DND-41 (cell line): ENCODE measurements at places on chromosomes 7 and 10.

GRCh38 chr10:114374053-114374791 lies 30.1 kb downstream of the AFAP1L2 start:
- no peak overlapping the region for H3K4me3 ChIP-seq
- H3K36me3 ChIP-seq = no peaks in the 10 kb centered on the region
- no peak overlapping the region for H3K27ac ChIP-seq
- H3K27me3 ChIP-seq = no peaks in the 10 kb centered on the region

- peaks cover 20% of the 10 kb centered on the region for H3K36me3 ChIP-seq
- peaks cover 24% of the 10 kb centered on the region for H3K4me1 ChIP-seq
- H3K27me3 ChIP-seq = no peaks in the 10 kb centered on the region
- no peak overlapping the region for H3K4me3 ChIP-seq
- no peak overlapping the region for H3K27ac ChIP-seq
Observed at GRCh38 chr10:5447611-5448071, 35.3 kb downstream of the NET1 start.

- no peak overlapping the region for H3K4me3 ChIP-seq
- DNase-seq = no peak
- H3K36me3 ChIP-seq = no peaks in the 10 kb centered on the region
- H3K4me1 ChIP-seq = no peaks in the 10 kb centered on the region
Observed at GRCh38 chr10:50336140-50336539, 84.8 kb upstream of the ASAH2 start.

DNA sequence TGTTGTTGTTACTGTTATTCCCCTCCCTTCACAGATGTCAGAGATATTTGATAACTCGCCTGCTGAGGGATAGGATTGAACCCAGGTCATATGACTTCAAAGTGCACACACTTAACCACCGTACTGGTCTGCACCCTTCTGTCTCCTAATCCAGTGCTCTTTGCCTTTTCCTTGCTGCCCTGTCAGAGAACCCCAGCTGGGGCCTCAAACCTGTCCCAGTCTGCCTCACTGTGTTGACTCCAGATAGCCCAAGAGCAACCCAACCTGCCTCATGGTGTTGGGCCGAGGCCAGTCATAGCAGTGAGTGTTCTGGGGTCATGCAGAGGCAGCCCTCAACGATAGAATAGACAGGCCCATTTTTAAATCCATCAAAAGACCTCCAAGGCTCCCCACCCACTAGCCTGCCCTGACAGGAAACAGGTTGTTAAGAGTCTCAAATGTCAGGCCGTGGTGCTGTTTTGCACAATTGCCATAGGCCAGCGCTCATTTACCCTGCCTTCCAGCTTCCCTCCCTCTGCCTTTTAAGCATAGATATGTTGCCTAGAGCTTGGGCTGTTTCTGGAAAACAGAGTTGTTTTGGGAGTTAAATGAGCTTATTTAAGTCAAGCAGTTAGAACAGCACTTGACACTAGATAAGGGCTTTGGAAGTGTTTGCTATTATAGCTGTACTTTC lies 37.0 kb upstream of the PDCD4 start:
- H3K36me3 ChIP-seq = no peaks in the 10 kb centered on the region
- no peak overlapping the region for H3K4me3 ChIP-seq
- peaks cover 4% of the 10 kb centered on the region for H3K27me3 ChIP-seq
- H3K27ac ChIP-seq = no peak overlapping the region
- peak; percentile 25 for DNase-seq

GRCh38 chr10:47181052-47181849 lies 118.7 kb upstream of the GDF10 start:
- H3K4me3 ChIP-seq = no peak overlapping the region
- no peaks in the 10 kb centered on the region for H3K27me3 ChIP-seq
- no peaks in the 10 kb centered on the region for H3K36me3 ChIP-seq
- no peak for DNase-seq
- H3K27ac ChIP-seq = no peak overlapping the region

- no peak overlapping the region for H3K27ac ChIP-seq
- no peak for DNase-seq
- no peaks in the 10 kb centered on the region for H3K27me3 ChIP-seq
- no peak overlapping the region for H3K4me3 ChIP-seq
Observed at GRCh38 chr10:80137031-80137862, 4.7 kb downstream of the PLAC9 start.

- H3K27ac ChIP-seq = no peak overlapping the region
- DNase-seq = no peak
- no peaks in the 10 kb centered on the region for H3K4me1 ChIP-seq
- no peak overlapping the region for H3K4me3 ChIP-seq
Observed at GRCh38 chr7:461453-462172, 58.0 kb downstream of the PDGFA start.

- no peak for DNase-seq
- no peaks in the 10 kb centered on the region for H3K36me3 ChIP-seq
- peaks cover 6% of the 10 kb centered on the region for H3K27me3 ChIP-seq
- no peak overlapping the region for H3K4me3 ChIP-seq
Observed at GRCh38 chr10:98916526-98917125, 319.0 kb downstream of the HPSE2 start.

DNA sequence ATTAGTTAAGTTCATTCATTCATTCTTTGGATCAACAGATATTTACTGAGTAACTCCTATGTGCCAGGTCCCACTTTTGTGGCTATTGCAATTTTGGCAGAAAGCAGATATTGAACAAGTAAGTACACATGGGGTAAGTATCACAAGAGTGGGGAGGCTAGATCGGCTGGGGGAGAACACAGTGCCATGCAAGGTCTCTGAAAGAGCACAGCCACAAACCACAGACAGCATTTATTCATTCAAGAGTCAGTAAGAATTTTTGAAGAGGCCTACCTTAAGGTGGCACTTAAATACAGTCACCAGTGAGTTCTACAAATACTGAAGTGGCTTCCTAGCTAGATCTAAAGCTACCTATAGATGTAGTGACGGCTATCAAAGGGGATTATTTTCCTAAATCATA lies 304.2 kb downstream of the RNLS start:
- no peaks in the 10 kb centered on the region for H3K36me3 ChIP-seq
- no peaks in the 10 kb centered on the region for H3K27me3 ChIP-seq
- H3K4me1 ChIP-seq = peaks cover 62% of the 10 kb centered on the region

DNA sequence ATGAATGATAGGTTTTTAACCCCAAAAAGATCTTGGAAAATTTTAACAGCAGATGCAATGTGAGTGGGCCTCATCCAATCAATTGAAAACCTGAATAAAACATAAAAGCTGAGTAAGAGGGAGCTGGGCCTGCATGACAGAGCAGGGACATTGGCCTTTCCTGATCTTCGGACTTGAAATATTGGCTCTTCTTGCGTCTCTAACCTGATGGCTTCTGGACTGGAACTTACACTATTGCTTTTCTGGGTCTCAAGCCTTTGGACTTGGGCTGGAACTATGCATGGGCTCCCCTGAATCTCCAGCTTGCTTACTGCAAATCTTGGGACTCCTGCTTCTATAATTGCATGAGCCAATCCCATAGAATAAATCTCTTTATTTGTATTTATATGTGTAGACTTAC lies 9.0 kb downstream of the A1CF start:
- DNase-seq = no peak
- H3K27ac ChIP-seq = no peak overlapping the region
- no peaks in the 10 kb centered on the region for H3K36me3 ChIP-seq
- no peaks in the 10 kb centered on the region for H3K4me1 ChIP-seq
- H3K4me3 ChIP-seq = no peak overlapping the region

- H3K4me3 ChIP-seq = no peak overlapping the region
- peak; percentile 20 for DNase-seq
- H3K27me3 ChIP-seq = peaks cover 72% of the 10 kb centered on the region
- no peaks in the 10 kb centered on the region for H3K36me3 ChIP-seq
- no peak overlapping the region for H3K27ac ChIP-seq
- peaks cover 32% of the 10 kb centered on the region for H3K4me1 ChIP-seq
Observed at GRCh38 chr10:21497177-21497807, 28.2 kb downstream of the SKIDA1 start.

- DNase-seq = no peak
- no peaks in the 10 kb centered on the region for H3K36me3 ChIP-seq
- H3K27me3 ChIP-seq = peaks cover 3% of the 10 kb centered on the region
- no peak overlapping the region for H3K4me3 ChIP-seq
- no peak overlapping the region for H3K27ac ChIP-seq
Observed at GRCh38 chr7:116969371-116969902, 16.1 kb downstream of the ST7 start.

GRCh38 chr7:85974176-85974575 lies 669.5 kb upstream of the GRM3 start:
- H3K27ac ChIP-seq = no peak overlapping the region
- DNase-seq = no peak
- no peak overlapping the region for H3K4me3 ChIP-seq

- H3K4me1 ChIP-seq = no peaks in the 10 kb centered on the region
- H3K36me3 ChIP-seq = no peaks in the 10 kb centered on the region
- DNase-seq = no peak
Observed at GRCh38 chr7:3068530-3068929, 24.9 kb upstream of the CARD11 start.

GRCh38 chr7:80637454-80637853 lies 988 bp upstream of the CD36 start:
- no peak overlapping the region for H3K4me3 ChIP-seq
- H3K4me1 ChIP-seq = no peaks in the 10 kb centered on the region
- no peak for DNase-seq
- H3K36me3 ChIP-seq = no peaks in the 10 kb centered on the region
- H3K27me3 ChIP-seq = no peaks in the 10 kb centered on the region

DNA sequence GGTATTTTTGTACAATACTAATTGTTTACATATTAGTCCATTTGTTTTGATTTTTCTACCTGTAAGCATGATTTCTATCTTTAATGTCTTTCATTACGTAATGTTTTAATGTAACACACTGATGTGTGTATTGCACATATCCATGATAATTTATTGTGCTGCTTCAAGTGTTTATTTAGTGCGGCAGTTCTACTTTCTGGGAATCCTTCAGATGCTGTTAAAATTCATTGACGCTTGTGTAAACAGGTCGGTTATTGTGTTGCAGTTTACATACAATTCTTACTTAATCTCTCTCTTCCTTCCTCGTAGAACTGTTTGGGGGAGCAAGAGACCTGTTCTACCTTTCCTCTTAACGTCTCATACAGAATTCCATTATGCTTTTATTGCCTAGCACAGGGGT lies 6.9 kb downstream of the TMEM60 start:
- no peak overlapping the region for H3K4me3 ChIP-seq
- peaks cover 20% of the 10 kb centered on the region; the same call in 1 of the 2 replicates for H3K36me3 ChIP-seq
- DNase-seq = no peak
- H3K27me3 ChIP-seq = no peaks in the 10 kb centered on the region
- H3K27ac ChIP-seq = no peak overlapping the region
- peaks cover 14% of the 10 kb centered on the region for H3K4me1 ChIP-seq

GRCh38 chr7:35026150-35026549 lies 11.1 kb downstream of the DPY19L1 start:
- H3K4me1 ChIP-seq = no peaks in the 10 kb centered on the region
- DNase-seq = no peak
- no peak overlapping the region for H3K27ac ChIP-seq

GRCh38 chr7:103540338-103540737 lies 94.3 kb upstream of the SLC26A5 start:
- no peaks in the 10 kb centered on the region for H3K36me3 ChIP-seq
- H3K4me3 ChIP-seq = no peak overlapping the region
- H3K27me3 ChIP-seq = peaks cover 9% of the 10 kb centered on the region
- no peak for DNase-seq

DNA sequence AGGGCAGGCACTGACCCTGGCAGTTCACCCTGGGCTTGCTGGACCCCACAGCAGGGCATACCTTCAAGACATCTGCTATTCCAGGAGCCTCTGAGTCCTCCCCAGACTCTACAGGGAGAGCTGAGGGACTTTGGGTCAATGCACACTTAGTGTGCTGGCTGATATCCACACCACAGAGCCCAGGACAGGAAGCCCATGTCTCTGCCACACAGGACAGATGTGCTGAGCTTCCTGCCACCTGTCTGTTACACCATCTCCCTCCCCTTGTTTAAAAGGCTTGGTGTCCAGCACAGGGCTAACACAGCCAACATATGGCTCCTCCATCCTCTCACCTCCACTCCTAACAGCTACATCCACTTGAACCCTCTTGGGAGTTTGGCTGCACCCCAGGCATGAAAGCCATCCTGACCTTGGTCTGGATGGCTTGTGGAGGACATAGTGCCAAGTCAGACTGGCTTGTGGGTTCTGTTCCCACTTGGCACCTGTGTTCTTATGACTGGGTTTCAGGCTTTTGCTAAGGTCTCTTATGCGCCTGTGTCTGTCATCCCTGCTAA lies 529.8 kb downstream of the GALNT17 start:
- no peaks in the 10 kb centered on the region for H3K36me3 ChIP-seq
- no peak for DNase-seq
- no peak overlapping the region for H3K27ac ChIP-seq

- DNase-seq = no peak
- H3K4me3 ChIP-seq = no peak overlapping the region
- H3K27ac ChIP-seq = no peak overlapping the region
- no peaks in the 10 kb centered on the region for H3K36me3 ChIP-seq
- H3K4me1 ChIP-seq = no peaks in the 10 kb centered on the region
Observed at GRCh38 chr7:12635830-12636229, 51.6 kb upstream of the ARL4A start.

GRCh38 chr10:131854579-131855335 lies 46.1 kb upstream of the PPP2R2D start:
- H3K27ac ChIP-seq = no peak overlapping the region
- H3K4me1 ChIP-seq = no peaks in the 10 kb centered on the region
- no peak overlapping the region for H3K4me3 ChIP-seq
- no peaks in the 10 kb centered on the region for H3K36me3 ChIP-seq
- DNase-seq = no peak
- H3K27me3 ChIP-seq = no peaks in the 10 kb centered on the region

- DNase-seq = no peak
- no peaks in the 10 kb centered on the region for H3K27me3 ChIP-seq
- no peaks in the 10 kb centered on the region for H3K4me1 ChIP-seq
- H3K27ac ChIP-seq = no peak overlapping the region
- no peaks in the 10 kb centered on the region for H3K36me3 ChIP-seq
Observed at GRCh38 chr7:129285111-129285510, 60.3 kb downstream of the AHCYL2 start.

DNA sequence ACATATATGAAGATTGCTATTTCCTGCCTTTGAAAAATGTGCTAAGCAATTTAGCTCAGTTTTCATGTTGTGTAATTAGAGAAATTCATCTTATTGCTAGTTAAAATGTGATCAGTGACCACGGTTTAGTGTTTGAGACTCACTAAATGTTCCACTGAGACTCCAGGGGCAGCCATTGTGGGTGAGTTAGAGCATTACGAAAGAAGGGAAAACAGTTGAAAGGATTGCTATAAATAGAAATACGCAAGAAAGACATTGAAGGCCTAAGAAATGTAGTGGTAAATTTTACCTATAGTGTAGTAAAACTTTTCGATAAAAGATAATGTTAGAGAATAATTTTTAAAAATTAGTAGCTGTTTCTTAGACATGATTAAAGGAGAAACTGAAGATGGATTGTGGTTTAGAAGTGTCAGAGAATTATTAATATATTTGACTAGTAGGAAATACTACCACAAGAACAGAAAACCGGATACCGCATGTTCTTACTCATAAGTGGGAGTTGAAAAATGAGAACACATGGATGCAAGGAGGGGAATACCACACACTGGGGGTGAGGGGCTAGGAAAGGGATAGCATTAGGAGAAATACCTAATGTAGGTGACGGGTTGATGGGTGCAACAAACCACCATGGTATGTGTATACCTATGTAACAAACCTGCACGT lies 394.5 kb downstream of the SEMA3D start:
- DNase-seq = no peak
- no peak overlapping the region for H3K27ac ChIP-seq
- no peaks in the 10 kb centered on the region for H3K36me3 ChIP-seq
- H3K4me1 ChIP-seq = no peaks in the 10 kb centered on the region

GRCh38 chr10:46080886-46081285 lies 34.8 kb upstream of the MSMB start:
- no peak for DNase-seq
- H3K4me1 ChIP-seq = peaks cover 64% of the 10 kb centered on the region
- H3K27me3 ChIP-seq = no peaks in the 10 kb centered on the region
- H3K4me3 ChIP-seq = no peak overlapping the region
- H3K36me3 ChIP-seq = no peaks in the 10 kb centered on the region
